ENCODE measurements at places on chromosomes 6 and 20.

- H3K4me1 ChIP-seq = no peaks in the 10 kb centered on the region
- no peak overlapping the region for H3K4me3 ChIP-seq
- H3K36me3 ChIP-seq = no peaks in the 10 kb centered on the region
- no peak overlapping the region for H3K27ac ChIP-seq
Measured at GRCh38 chr6:73978330-73978729, 282.3 kb downstream of the CD109 start.

DNA sequence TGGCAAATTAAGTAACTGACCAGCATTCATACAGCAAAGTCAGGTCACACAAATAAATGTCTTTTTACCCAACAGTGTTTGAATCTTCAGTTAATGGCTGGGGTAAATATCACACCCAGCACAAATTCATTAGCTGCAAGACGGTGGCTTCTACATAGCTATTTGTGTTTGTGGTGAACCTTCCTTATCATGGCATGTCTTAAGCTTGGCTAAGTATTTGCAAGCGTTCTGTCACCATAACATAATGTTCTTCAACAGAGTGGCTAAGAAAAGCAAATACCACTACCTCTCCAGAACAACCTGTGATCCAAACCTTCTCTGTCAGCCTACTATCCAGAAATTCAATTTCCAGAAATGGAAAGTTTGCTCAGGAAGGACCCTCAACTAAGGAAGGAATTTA is 255.6 kb upstream of the TAB2 start:
- H3K4me3 ChIP-seq = no peak overlapping the region
- DNase-seq = no peak
- H3K27ac ChIP-seq = no peak overlapping the region
- peaks cover 5% of the 10 kb centered on the region for H3K36me3 ChIP-seq

DNA sequence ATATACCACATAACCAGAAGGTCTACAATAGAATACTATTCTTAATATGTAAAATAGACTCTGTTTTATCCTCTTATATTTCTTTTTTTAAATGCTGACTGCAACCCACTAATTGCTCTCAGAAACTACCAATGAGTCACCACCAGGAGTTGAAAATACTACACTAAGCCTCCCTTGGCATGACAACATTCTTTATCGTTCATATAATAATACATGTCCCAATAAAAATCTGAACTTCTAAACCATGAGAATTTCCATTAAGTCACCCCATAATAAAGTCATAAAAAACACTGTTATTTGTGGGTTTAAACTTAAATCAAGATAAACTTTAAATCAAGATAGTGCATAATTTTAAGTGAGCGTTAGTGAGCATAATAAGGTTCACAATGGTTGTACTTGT is 4.2 kb downstream of the HACE1 start:
- peaks cover 20% of the 10 kb centered on the region for H3K36me3 ChIP-seq
- no peaks in the 10 kb centered on the region for H3K27me3 ChIP-seq
- H3K4me1 ChIP-seq = peaks cover 9% of the 10 kb centered on the region
- H3K27ac ChIP-seq = no peak overlapping the region
- no peak overlapping the region for H3K4me3 ChIP-seq
- no peak for DNase-seq

- H3K27ac ChIP-seq = no peak overlapping the region
- no peaks in the 10 kb centered on the region for H3K36me3 ChIP-seq
- no peaks in the 10 kb centered on the region for H3K4me1 ChIP-seq
- no peak overlapping the region for H3K4me3 ChIP-seq
Measured at GRCh38 chr6:76942203-76942966, 520.9 kb downstream of the HTR1B start.

GRCh38 chr6:98821756-98822405 is 12.5 kb upstream of the POU3F2 start:
- no peaks in the 10 kb centered on the region for H3K36me3 ChIP-seq
- no peak overlapping the region for H3K4me3 ChIP-seq
- H3K27me3 ChIP-seq = peaks cover 75% of the 10 kb centered on the region

All from Calu3 (cell line).